Stimulated activated CD4-positive, alpha-beta T cell treated with anti-CD3 and anti-CD28 coated beads, Interleukin-1b, Interleukin-23, amount 100 ng/mL, for 48 hours (primary cell): ENCODE measurements at places on chromosomes 13 and 19.

DNA sequence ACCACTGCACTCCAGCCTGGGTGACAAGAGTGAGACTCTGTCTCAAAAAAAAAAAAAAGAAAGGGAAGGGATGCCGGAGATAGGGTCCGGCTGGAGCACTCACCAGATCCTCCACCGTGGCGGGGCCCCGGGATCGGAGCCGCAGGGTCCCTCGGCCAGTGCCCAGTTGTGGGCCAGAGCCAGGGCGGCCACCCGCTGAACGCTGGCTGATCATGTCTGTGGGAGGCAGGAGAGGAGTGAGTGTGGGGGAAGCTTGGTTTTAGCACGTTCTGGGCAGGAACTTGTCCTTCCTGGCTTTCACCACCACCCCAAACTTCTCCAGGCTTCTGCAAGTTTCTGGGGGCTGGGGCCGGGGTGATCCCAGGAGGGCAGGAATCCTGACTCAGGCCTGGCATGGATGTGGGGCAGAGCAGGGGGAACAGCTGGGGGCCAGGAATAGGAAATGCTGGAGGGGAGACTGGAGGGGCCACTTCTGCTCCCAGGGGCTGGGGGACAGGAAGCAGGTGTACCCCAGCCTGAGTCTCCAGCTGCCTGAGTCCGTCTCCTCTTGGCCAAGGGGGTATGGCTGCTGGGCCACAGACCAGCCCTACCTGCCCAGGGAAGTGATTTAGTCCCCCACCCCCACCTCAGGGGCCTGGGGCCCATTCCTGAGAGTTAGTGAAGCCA is 4.3 kb upstream of the PTGER1 start:
- no peak for DNase-seq

DNA sequence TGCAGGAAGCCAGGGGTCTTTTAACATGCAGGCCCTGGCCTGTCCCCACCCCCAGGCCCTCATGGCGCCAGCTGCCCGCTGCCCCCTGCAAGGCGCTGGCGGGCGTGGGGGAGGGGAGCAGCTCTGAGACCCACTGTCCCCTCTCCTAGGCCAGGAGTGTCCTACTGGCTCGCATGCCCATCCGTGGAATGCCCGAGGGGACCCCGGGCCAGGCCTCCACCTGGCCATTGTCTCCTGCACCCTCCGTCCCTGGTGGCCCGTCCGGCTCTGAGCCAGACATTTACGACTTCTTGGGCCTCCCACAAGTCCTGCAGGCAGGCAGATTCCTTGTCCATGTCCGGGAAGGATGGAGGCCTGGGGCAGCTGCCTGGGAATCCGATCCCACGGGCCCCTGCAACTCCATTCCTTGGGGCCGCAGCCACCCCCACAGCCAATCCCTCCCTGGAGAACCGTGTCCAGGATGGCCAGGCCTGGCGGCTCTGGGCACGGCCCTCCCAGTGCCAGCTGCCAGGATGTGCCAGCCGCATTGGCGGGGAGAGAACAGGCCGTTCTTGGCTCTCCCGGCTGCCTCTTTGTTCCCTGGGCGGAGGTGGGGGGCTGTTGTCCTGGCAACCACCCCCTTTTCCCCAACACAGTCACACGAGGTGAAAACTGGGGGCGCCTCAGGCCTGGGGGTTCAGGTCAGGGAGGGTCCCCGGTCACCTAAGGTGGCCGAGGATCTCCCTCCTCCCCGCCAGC is 10.5 kb upstream of the PLIN3 start:
- DNase-seq = no peak

- DNase-seq = no peak
Measured at GRCh38 chr13:110425444-110425780, 118.3 kb downstream of the COL4A2 start.

- no peak for DNase-seq
Measured at GRCh38 chr13:109145631-109146030, 516.2 kb downstream of the MYO16 start.

DNA sequence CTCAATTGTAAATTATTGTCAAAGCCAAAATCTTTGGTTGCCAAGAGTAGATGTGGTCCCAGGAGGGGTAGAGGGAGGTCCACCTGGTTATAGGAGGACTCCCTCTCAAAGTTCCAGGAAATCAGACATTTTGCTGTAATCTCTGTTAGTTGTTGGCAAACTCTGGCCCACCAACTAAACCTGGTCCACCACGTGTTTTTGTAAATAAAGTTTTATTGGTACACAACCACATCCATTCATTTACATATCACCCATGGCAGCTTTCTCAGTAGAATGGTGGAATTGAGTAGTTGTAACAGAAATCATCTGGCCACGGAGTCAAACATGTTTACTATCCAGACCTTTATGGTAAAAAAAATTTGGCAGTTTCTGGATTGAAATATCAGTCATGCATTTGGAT is 70.6 kb downstream of the ZNF557 start:
- DNase-seq = no peak

- no peak for DNase-seq
Measured at GRCh38 chr19:47188507-47189033, 42.4 kb downstream of the BBC3 start.

GRCh38 chr19:5006201-5006600 is 37.3 kb downstream of the KDM4B start:
- DNase-seq = no peak

DNA sequence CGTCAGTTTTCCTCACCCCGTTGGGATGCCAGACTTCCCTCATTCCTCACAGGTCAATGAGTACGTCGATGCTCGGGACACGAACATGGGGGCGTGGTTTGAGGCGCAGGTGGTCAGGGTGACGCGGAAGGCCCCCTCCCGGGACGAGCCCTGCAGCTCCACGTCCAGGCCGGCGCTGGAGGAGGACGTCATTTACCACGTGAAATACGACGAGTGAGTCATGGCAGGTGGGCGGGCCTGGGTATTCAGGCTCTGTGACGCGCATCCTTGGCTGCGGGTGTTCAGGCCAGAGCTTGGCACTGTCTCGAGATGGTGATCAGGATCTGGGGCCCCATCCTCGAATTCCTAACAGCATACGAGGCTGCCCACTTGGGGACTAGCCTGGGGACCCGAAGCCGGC is 21.4 kb downstream of the UHRF1 start:
- no peak for DNase-seq

DNA sequence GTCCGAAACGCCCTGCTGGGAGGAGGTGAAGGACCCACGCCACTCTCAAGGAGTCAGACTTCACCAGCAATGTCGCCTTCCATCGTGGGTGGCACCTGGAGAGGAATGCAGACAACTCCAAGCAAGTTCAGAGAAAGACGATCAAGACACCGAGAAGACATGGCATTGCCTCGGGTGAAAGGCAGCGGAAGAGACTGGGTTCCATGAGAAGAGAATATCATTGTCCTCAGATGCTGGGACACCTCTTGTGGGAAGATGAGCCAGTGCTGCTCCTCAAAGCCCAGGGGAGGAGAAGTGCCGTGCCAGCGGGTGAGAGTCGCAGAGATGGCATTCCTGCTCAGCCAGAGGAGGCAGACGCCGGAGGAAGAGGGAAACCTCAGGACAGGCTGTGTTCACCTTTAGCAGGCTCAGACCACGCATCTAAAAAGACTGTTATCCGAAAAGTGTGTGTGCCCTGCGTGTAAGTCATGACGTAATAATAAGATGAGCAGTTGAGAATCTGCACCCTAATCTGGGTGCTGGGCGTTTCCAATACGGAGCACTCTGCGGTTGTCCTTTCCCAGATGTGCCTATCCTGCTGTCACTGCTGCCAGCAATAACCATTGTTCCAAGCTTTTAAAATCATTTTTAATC is 144.6 kb upstream of the SPACA7 start:
- no peak for DNase-seq

GRCh38 chr19:7738023-7738422 is 6.1 kb upstream of the CLEC4G start:
- peak; percentile 76 for DNase-seq

DNA sequence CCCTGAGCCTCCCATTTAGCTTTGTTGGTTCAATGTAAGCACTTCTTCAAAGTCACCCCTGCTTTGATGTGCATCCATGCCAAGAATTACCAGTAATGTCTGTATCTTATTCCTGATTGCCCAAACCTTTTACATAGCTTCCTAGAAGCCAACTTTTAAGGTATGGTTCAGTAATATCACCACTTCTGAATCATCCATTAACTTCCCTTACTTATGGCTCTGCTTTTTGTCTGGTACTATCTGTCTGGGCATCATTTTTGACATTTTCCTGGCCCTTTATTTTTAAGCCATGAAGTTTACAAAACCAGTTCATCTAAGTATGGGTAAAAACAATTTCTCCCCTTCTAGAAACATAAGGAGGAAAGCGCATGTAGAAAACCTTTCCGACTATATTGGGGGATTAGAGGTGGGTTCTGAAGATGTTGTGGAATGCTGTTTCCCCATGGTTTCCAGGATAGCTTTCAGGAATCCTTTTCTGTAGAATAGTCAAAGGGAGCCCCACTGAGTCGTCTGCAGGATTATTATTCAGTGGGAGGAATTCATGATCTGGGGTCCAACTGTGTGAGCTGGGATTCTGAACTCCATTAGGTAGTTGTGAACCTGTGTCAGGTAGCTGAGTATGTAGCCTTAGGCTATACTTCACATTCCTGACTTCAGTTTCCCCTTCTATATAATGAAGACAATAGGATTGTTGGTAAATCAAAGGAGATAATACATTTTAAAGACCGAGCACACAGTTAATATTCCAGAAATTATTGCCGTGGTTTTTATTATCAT is 163.8 kb downstream of the SUCLA2 start:
- no peak for DNase-seq

- no peak for DNase-seq
Measured at GRCh38 chr13:110343241-110343865, 36.3 kb downstream of the COL4A2 start.

- no peak for DNase-seq
Measured at GRCh38 chr19:55683449-55684261, 8.6 kb downstream of the EPN1 start.

- no peak for DNase-seq
Measured at GRCh38 chr13:33740134-33740538, 77.8 kb upstream of the RFC3 start.

- no peak for DNase-seq
Measured at GRCh38 chr13:45949161-45949560, 97.6 kb upstream of the SIAH3 start.

DNA sequence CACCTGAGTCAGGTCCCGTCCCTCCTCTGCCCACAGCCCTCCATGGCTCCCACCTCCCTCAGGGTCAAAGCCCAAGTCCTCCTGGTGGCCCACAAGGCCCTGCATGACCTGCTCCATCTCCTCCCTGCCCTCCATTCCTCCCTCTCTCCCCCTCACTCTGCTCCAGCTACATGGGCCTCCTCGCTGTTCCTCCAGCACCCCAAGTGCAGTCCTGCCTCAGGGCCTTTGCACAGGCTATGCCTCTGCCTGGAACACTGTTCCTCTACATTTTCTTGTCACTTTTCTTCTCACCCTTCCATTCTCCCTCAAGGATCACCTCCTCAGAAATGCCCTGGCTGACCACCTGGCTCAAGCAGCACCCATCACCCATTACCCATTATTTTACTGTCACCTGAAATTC is 41.5 kb downstream of the PTPRS start:
- DNase-seq = no peak

DNA sequence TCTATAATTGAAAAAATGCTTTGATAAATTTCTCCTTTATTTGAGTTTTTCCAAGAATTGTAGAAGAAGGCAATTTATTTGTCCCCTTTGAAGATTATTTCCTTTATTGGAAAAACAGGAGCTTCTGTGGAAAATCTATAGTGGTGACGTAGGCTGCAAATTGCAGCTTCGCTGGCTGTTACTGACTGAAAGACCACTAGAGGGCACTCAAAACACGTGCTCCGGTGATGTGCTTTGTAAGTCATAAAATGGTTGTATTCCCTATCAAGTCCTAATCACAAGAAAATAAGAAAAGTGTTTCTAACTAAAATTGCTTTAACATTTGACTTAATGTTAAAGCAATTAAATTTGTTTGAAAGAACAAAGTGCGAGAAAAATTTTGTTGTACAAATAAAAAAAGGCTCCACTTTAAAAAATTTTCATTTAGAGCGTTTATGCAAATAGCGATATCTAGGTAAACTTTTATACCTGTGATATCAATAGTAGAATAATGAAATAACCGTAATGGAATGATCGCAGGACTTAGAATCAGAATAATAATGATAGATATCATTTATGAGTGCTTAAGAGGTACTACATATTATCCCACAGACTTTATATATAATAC is 638.2 kb upstream of the SPRY2 start:
- peak; percentile 4 for DNase-seq

- no peak for DNase-seq
Measured at GRCh38 chr13:28097503-28097902, 2.9 kb downstream of the FLT3 start.

- DNase-seq = no peak
Measured at GRCh38 chr13:80778297-80778696, 437.4 kb upstream of the SPRY2 start.

DNA sequence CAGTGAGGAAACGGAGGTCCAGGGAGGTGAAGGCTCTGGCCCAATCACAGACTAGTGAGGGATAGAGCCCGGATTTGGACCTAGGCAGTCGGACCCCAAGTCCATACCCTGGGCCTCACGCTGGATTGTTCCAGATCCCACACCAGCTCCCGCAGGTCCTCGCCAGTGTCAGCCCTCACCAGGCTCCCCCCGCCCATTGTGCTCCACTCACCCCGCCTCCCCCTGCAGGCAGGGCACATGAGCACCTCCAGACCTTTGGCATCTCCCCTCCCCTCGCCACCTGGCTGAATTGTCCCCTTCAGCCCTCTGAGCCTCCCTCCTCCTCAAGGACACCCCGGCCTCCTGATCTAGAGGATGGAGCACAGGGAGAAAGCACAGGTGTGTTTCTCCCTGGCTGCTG is 152.4 kb downstream of the KATNAL1 start:
- DNase-seq = no peak
